ENCODE measurements at places on chromosomes 5 and 9. TPM values are rescaled to one million over a fixed set of nuclear protein-coding genes. Genes with fewer than 3 reads are reported as not detected.

Gene GNAQ
- 9.4 TPM for total RNA-seq

DNA sequence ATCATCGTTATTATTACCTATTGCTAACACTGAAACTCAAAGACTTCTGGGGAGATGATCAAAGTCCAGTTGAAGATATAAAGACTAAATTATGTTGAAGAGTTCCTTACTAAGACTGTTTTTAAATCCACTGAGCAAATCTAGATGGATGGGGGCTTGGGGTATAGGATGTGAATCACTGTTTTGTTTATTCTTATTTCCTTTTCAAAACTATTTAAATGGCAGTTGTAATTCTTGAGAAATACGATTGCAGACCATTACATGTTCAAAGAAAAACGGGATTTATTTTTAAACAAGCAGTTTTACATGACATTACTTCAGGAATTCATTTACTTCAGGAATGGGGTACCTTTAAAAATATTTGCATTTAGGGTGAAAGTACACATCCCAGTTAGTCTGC is 4.3 kb downstream of the RASGRF2 start:
- no peak for DNase-seq

GRCh38 chr5:561408-561807 is 37.2 kb upstream of the SLC9A3 start:
- no peak for DNase-seq

Gene CDX1
- not detected for total RNA-seq
